LHCN-M2 (cell line): ENCODE measurements at places on chromosomes 7 and 10.

- DNase-seq = no peak
Observed at GRCh38 chr7:7257899-7258692, 75.8 kb downstream of the C1GALT1 start.

DNA sequence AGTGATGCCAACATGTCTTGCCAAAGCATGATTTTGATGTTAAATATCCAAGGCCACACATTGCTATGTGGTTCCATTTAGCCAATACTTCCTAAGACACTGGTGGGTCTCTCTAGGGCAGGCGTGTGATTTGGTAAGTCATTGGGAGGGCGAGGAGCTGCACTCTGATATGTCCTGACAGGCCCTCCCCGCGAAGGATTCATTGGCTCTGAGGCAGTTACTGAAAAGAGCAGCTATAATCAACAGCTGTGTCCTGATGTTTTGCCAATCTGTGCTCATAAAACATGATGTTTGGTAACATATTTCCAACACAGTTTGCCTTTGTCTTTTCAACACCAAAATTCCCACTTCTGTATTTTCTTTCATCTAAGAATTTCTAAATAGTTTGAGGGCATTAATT is 646.7 kb downstream of the PARD3 start:
- no peak for DNase-seq

DNA sequence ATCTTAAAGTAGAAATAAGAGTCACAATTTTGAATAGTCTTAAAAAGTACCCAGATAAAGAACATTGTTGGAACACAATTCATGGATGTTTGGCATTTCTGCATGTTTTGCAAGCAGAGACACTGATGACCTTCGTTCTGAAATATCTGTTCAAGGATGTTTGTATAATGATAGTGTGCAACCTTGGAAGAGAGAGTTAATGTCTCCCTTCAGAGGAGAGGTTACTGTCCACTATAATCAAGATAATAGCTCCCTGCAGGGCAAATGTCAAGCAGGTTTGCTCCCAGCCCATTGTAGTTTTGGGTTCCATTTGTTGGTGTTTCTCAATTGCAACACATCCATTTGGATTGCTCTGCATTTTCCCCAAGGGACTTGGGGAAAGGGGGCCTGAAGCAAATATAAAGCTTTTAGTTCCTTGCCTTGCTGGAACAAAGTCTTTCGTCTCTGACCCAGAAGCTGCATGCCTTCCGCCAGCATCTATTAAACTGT is 45.2 kb downstream of the COL1A2 start:
- no peak for DNase-seq

DNA sequence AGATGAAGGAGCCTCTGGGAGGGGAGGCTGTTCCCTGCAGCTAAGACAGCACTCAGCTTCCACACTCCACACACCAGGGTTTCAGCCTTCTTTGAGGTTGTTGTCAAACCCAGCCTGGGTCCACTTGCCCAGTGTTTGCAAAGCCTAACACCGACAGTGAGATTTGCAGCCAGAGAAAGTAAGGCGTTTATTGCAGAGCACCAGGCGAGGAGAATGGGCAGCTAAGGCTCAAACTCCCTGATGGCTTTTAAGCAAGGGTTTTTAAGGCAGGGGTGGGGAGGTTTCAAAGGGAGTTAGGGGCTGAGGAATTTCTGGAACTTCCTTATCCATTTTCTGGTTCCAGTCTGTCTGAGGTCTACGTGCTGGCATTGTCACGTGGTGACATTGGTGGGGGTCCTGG is 4.7 kb upstream of the ZNF775 start:
- DNase-seq = no peak

DNA sequence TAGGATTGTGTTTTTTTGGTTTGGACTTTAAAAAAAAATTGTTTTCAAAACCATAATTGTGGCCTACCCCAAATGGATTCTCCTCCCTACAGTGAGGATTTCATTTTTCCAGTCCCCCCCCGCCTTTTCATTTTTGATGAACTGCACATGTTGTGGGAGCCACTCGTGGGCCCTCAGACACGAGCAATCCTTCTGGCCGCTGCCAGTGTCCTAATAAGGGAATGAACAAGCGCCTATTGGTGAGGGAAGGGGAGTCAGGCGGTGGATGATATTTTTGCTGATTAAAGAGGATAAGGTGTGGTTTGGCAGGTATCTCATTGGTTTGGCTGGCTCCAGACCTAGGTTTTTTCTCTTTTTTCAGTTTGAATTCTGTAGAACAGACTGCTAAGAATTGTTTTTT is 78.7 kb upstream of the AGBL3 start:
- DNase-seq = no peak

GRCh38 chr10:81915504-81915897 is 40.5 kb downstream of the NRG3 start:
- DNase-seq = no peak

GRCh38 chr7:33769930-33770329 is 135.4 kb upstream of the BMPER start:
- DNase-seq = no peak

DNA sequence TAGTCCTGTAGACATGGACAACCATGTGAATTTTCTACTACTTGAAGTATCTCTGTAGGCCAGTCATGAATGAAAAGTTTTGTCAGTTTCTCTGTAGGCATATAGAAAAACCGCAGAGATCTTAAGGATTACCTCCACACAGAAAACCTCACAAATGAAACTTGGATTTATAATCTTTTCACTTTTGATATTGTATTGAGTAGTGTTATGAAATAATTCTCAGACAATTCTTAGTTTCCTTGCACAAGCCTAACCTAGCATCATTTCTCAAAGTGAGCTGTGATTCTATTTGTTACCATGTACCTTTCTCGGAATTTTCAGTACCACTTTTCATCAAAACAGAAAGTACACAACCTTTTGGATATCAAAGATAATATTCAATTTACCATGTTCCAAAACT is 51.4 kb upstream of the OIT3 start:
- no peak for DNase-seq

GRCh38 chr7:89593125-89593524 is 561.1 kb upstream of the STEAP1 start:
- DNase-seq = no peak

DNA sequence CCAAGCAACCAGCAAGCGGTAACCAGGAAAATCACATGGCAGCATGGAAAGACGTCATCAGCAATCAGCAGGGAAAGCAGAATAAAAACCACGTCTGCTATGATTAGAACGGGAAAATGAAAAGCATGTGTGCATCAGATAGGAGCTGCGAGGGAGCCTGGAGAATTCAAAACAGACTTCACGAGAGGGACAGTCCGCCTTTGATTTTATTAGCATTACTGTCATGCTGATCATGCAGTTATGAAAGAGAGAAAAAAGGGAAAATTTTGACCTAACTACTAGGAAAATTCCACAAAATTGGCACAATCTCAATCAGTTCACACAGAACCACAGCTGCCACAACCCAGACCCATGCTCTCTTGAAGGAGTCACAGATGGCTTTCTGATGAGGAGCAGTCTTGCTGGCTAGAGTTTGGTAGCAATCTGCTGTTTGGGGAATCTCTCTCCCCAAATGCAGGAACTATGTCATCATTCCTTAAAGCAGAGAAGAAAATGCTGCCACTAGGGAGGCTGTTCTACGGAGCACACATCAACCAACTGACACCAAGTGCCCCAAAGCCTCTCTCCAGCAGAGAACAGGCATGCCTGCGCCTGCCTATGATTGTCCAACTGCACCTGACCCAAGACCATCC is 295.9 kb downstream of the TNS3 start:
- peak; percentile 51 for DNase-seq

GRCh38 chr7:78528964-78529363 is 730.4 kb downstream of the PHTF2 start:
- no peak for DNase-seq
